Sciatic nerve (tissue), 2 donors: ENCODE measurements at places on chromosomes 12 and 14.

DNA sequence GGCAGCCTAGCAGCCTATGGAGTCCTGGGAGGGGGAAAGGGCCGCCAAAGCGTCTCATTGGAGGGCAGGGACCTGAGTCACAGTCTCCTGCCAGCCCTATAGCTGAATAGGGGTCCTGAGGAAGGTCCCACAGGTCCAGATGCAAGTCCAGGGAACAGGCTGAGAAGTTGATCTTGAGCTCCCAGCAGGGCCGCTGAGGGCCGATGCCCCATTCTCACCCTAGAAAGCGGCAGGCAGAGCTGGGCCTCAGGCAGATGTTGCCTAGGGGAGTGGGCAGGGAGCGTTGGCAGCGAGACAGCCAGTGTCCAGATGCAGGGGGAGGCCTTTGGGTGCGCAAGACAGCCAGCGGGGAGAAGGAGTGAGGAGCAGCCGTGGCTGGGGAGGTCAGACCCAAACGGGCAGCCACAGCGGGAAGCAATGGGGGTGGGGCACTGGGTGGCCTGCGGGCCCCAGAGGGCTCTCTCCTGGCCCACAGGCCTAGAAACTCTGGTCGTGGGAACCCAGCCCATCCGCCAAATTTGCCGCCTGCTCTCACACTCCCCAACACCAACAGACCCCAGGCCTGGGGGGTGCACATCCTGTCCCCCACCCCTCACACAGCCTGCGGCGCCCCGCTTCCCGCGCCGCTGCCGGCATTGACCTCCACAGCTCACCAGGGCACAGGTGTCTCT lies 1.1 kb downstream of the HDAC7 start:
- DNase-seq = peak; percentile 73

- no peak for DNase-seq
Measured at GRCh38 chr12:23484238-23484637, 465.2 kb downstream of the SOX5 start.

- DNase-seq = no peak
Measured at GRCh38 chr12:59977779-59978178, 381.9 kb downstream of the SLC16A7 start.

DNA sequence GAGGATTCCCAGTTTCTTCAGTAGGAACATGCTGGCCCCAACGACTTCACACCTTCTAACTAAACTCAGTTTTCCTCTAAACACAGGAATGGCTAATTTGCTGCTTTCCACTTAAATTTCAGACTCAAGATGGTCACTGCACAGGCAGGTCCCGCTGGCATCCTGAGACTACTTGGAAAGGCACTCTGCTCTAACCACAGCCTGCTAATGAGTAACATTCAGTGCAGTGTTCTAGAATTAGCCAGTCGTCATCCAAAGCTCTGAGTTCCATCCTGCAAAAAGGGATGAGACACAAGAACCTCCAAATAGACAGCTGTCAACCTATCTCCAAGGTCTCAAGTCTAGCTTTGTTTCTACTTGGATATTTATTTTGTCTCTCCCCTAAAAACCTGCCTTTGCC lies 6.0 kb downstream of the CCDC92 start:
- no peak for DNase-seq

DNA sequence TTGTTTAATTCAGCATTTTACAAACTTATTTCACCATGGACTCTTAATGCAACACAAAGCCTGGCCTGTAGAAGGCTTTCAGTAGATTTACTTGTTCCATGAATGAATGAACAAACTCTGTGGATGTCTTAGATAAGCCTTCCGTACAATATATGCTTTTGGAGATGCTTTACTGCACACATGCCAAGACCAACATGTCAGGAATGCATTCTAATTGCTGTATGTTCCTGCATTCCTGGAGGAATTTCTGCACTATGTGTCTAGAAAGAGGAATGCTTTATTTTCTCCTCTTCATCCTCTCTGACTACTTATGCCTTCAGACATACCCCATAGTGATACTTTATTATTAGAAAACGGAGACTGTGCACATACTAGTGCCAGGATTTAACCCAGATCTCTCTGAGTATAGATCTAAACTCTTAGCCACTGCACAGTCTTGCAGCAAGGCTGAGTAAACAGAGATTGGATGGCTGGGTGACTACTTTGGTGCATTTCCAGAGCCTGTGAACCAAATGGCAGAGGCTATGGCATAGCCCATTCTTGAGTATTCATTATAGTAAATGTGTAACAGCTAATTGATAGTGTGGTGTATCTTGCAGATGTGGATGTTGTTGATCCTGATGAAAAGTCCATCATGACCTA lies 108.2 kb downstream of the SYNE2 start:
- DNase-seq = no peak

DNA sequence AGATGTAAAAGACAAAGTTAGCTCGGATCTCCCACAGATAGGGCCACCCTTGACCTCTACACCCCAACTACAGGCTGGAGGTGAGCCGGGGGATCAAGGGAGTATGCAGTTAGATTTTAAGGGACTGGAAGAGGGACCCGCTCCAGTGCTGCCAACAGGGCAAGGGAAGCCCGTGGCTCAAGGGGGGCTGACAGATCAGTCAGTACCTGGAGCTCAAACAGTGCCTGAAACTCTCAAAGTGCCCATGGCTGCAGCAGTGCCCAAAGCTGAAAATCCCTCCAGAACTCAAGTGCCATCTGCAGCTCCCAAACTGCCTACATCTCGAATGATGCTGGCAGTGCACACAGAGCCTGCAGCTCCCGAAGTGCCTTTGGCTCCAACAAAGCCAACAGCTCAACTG lies 10.4 kb downstream of the NYNRIN start:
- no peak for DNase-seq

DNA sequence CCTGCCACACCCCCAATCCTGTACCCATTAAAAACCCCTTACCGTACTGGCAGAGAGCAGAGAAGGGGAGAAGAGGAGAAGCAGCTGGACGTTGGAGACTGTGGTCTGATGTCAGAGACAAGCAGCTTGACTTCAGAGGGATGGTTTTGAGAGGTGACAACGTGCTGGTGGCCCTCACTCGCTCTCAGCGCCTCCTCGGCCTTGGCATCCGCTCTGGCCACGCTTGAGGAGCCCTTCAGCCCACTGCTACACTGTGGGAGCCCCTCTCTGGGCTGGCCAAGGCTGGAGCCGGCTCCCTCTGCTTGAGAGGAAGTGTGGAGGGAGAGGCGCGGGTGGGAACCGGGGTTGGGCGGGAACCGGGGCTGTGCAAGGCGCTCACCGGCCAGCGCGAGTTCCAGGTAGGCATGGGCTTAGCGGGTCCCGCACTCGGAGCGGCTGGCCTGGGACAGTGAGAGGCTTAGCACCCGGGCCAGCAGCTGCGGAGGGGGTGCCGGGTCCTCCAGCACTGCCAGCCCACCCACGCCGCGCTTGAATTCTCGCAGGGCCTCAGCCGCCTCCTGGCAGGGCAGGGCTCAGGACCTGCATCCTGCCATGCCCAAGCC lies 67.6 kb upstream of the PPP4R3A start:
- no peak for DNase-seq

DNA sequence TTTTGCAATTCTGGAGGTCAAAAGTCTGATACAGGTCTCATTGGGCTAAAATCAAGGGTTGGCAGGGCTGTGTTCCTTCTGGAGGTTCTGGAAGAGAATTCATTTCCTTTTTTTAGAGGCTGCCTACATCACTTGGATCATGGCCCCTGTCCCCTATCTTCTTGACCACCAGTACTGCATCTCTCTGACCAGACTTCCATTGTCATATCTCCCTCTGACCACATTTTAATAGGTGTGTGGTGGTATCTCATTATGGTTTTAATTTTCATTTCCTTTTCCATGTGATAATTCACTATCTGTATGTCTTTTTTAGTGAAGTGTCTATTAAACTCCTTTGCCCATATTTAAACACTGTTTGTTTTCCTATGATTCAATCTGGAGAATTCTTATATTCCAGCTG lies 215.2 kb upstream of the OTX2 start:
- DNase-seq = no peak

GRCh38 chr14:61420326-61420725 lies 98.9 kb downstream of the PRKCH start:
- DNase-seq = no peak

DNA sequence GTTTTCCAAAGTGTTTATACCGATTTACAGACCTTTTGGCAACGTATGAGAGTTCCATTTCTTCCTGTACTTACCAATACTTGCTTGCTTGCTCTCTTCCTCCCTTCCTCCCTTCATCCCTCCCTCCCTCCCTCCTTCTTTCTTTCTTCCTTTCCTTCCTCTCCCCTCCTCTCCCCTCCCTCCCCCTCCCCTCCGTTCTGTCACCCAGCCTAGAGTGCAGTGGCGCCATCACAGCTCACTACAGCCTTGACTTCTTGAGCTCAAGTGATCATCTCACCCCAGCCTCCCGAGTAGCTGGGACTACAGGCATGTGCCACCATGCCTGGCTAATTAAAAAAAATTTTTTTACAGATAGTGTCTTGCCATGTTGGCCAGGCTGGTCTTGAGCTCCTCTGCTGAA lies 40.4 kb downstream of the DIP2B start:
- DNase-seq = no peak

DNA sequence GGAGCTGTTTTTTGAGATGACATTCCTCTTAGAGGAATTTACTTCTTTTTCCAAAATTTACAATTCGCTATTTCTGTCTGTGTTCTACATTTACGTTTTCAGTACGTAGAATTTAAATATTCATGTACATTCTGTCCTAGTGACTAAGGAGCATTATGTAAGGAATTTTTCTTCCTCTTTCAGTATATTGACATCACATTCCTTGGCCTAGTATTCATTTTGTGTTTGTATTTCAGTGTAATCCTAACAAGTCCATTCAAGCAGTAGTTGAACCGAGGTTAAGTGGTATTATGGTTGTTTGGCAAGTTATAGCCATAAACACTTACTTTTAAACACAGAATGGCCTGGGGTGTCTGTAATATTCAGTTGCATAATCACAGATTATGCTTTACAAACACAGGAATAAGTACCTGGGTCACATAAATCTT lies 465.2 kb downstream of the PCNX1 start:
- DNase-seq = no peak

DNA sequence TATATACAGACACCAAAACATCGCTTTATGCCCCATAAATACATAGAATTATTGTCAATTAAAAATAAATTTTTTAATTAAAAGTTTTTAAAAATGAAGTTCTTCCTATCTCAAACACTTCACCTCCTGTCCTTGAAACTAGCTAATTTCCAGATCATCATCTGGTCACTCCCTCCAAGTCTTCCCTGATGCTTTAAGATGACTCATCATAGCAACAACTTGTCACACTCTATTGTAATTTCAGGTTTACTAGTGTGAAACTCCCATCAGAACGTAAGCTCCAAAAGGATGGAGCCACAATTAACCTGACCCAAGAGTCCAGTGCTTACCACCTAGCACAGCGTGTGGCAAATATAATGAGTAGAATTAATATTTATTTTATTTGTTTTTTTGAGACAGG lies 16.3 kb downstream of the GXYLT1 start:
- DNase-seq = no peak

- no peak for DNase-seq
Measured at GRCh38 chr12:56785141-56785865, 22.2 kb downstream of the HSD17B6 start.

DNA sequence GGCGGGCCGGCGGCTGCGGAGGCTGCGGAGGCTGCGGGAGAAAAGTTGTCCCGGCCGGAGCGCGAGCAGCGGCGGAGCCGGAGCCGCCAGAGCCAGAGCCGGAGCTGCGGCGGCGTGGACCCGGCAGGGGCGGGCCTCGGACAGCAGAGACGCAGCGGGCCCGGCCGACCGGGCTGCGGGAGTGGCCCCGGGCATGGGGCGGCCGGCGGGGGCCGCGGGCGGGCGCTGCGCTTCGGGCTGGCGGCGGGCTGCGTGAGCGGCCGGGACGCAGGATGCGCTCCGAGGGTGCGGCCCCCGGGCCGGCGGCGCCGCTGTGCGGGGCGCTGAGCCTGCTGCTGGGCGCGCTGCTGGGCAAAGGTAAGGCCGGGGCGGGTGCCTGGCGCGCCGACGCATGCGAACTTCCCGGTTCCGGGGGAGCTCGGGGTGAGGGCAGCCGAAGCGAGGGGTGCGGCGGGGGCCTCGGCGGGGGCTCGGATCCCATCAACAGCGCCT lies at the start of gene TMEM132C:
TMEM132C (plus strand) TSS at position 40 of the 492 bp plus-strand sequence; CDS start at position 273, 233 bp downstream.
- DNase-seq = no peak

DNA sequence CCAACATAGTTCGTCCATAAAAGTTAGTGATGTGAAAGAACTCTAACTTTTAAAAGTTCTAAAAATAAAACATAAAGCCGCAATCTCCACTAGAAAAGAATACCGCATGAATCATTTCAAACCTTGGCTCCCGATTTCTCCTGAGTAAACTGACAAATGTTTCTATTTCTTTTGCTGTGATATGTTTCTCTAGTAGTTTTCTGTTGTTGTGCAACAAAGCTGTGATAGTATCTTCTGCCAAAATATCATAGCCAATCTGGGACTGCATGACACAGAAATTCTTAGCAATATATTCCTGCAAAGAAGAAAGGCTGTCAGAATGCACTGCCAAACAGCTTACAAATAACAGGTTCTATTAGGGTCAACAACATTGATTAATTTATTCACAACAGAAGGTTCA lies 174.0 kb downstream of the ITPR2 start:
- DNase-seq = no peak

- peak; percentile 52 for DNase-seq
Measured at GRCh38 chr12:47747596-47748506, 10.8 kb downstream of the RAPGEF3 start.

DNA sequence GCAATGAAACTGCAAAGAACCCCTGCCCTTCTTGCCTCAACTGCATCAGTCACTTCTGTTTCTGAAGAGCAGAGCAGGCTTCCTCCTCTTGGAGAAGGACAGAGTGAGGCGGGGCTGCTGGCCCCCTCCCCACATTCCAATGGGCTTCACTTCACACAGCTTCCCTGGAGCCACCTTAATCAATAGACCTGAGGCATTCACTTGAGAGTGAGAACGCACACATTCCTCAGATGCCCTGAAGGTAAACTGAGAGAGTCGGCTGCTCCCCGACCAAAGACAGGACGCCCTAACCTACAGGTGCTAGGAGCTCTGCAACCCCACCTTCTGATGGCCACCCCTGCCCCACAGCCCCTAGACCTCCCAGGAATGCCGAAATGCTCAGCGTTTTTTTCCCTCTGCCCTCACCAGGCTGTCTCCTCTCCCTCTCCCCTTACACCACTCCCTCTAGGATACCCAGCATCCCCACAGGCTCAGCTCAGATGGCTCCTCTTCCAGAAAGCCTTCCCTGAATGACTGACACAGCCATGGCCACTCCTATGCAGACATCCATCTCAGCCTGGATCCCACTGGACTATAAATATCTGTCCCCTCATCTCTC lies 31.1 kb downstream of the SYNE3 start:
- no peak for DNase-seq

GRCh38 chr12:48454667-48455066 lies 17.7 kb upstream of the ANP32D start:
- no peak for DNase-seq
